ENCODE measurements at places on chromosomes 5 and 9. TPM values are rescaled to one million over a fixed set of nuclear protein-coding genes. Genes with fewer than 3 reads are reported as not detected.

The ACOT12 gene
- total RNA-seq = not detected

The NIPAL4 gene
- total RNA-seq = 0.17 TPM

The TMEM215 gene
- total RNA-seq = not detected

The LHX3 gene
- total RNA-seq = not detected

The CDH10 gene
- not detected for total RNA-seq

The PRDM9 gene
- not detected for total RNA-seq

The HTR4 gene
- not detected for total RNA-seq

The PGM5 gene
- total RNA-seq = not detected

The CDH9 gene
- total RNA-seq = not detected

All from activated CD4-positive, alpha-beta T cell treated with anti-CD3 and anti-CD28 coated beads, Interleukin-2, amount 10 ng/mL, durations not matched to agents 7 days and 5 days (primary cell).